ENCODE measurements at places on chromosomes 6 and 20. TPM values are rescaled to one million over a fixed set of nuclear protein-coding genes. Genes with fewer than 3 reads are reported as not detected.

The EFCAB8 gene
- total RNA-seq: 0.50 TPM

The NKAIN2 gene
- total RNA-seq: not detected

The FBXO9 gene
- total RNA-seq: 51.5 TPM

The SLC22A2 gene
- total RNA-seq: 0.13 TPM

The THBS2 gene
- total RNA-seq: 1,212 TPM

The PRKN gene
- total RNA-seq: 4.2 TPM

The PRICKLE4 gene
- 0.26 TPM for total RNA-seq

The SNAP25 gene
- total RNA-seq: 0.40 TPM

The BMP6 gene
- total RNA-seq: 5.4 TPM

The BNIP5 gene
- total RNA-seq: not detected

The CAP2 gene
- total RNA-seq: 8.1 TPM

The CLPSL1 gene
- not detected for total RNA-seq

The BPIFB2 gene
- not detected for total RNA-seq

The SLC35F1 gene
- total RNA-seq: not detected

The NRSN1 gene
- total RNA-seq: not detected

Measured in aortic smooth muscle cell (primary cell).